ENCODE measurements at places on chromosomes 5 and 9.

GRCh38 chr5:34687269-34688011, 31.3 kb downstream of the RAI14 start:
- no peak for DNase-seq

- DNase-seq, result no peak
These were observed 52.6 kb upstream of the TNC start for GRCh38 chr9:115170358-115171073.

DNA sequence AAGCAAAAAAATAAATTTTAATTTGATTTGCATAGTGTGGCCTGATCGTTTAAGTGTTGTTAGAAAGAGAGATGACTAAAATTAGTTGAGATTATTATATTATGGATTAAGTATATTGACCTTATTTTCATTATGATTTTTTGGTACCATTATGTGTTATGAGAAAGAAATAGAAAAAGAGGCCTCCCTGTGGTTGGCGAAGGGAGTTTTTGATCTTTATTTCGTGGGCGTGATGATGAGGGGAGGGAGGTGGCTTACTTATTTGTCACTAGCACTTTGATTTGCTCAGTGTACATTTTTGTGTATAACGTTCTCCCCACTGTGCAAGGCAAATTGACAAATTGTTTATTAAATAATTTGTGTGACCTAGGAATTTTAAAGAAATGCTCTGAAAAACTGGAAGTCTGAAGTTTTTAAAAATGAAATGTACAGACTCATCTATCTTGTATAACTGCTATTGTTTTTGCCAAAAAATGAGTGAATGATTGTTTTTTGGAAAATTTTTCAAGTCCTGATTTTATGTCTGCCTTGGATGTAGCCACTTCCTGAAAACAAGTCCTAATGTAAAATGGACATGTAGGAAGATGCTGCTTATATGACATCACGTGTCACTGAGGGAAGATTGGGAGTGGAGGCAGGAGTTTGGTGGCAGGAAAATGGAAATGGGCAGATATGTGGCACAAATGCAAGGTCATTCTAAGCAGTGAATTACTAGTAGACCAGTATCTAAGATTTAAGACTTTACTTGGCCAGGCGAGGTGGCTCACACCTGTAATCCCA, 3.0 kb downstream of the DAPK1 start:
- no peak for DNase-seq

DNA sequence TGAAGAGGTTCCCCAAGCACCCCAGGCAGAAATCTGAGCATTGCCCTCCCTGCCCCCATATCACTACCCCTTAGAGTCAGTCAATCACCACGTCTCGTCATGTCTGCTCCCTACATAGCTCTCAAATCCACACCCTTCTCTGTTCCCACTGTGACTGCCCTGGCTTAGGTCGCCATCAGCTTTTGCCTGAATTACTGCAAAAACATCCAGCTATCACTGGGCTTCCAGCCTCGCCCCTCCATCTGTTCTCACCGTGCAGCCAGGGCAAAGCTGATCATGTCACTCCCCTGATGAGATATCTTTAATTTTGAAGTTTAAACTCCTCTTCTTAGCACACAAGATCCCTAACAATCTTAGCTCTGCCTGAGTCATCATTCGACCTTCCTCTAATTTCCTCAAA, 89.6 kb upstream of the TBC1D2 start:
- DNase-seq, result no peak

GRCh38 chr5:95216136-95216955, 68.5 kb downstream of the MCTP1 start:
- no peak for DNase-seq

DNA sequence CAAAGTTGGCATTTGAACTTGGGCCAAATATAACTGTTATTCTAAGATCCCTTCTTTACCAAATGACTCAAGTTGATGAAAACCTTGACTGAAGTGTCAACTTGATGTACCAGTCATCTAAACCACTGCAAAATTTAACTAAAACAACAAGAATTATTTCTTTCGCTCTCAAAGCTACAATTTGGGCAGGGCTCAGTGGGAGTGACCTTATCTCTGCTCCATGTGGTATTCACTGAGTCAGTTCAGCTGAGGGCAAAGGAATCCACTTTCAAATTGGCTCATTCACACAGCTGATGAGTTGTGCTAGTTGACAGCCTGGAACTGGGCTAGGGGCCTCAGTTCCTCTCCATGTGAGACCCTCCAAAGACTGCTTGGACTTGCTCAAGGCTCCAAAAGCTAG, 166.3 kb downstream of the RORB start:
- no peak for DNase-seq

DNA sequence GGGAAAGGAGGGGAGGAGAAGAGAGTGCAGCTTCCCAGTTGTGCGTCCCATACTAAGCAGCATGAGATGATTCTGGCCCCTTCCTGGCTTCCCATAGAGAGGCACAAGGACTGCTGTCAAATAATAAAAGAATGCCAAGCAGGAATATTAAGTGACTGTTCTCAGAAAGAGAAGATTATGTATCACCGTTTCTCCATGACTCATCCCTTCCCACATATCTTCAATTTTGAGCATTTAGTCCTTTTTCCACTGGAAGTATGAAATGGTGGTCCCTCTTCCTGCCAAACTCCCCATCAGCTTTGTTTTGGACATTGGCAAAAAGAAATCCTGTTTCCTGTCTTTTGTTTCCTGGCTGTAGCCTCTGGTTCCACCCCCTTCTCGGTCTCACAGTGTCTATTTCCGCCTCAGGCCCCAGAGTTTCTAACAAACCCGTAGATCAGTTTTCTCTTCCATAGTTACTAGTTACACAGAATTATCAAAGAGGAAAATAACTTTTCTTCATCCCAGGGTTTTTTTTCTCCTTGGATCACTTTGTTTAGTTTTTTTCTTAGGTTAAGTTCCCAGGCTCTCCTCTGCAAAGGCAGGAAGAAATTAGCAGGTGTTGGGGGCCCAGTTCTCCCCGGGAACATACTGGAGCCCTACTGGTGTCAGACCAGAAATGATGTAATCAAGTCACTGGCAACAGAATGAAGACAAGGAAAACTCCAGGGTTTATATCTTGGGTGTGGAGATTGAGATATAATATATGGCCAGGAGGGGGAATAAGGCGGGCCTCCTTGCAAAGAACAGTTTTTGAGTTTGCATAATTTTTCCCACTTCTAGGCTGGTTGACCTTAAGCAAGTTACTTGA, 26.4 kb upstream of the ARHGAP26 start:
- no peak for DNase-seq

GRCh38 chr5:140038373-140038957, 4.6 kb downstream of the NRG2 start:
- DNase-seq, result peak; percentile 73

DNA sequence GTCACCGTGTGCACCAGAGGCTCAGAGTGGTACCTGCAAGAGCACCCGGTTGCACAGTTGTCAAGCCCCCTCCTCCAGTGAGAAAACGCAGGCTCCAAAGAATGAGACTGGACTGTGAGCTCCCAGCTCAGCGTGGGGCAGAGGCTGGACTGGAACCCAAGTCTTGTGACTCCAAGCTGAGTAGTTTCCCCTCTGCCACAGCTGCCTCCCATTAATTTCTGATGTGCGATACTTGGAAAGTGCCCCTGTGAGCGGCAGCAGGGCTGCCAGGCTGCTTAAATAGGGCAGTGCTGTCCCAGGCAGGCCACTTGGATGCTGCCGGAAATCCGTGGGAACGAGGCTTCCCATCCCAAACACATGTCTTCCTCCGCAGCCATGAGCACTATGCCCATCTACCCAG, 62.2 kb upstream of the ANGPTL2 start:
- DNase-seq, result no peak

DNA sequence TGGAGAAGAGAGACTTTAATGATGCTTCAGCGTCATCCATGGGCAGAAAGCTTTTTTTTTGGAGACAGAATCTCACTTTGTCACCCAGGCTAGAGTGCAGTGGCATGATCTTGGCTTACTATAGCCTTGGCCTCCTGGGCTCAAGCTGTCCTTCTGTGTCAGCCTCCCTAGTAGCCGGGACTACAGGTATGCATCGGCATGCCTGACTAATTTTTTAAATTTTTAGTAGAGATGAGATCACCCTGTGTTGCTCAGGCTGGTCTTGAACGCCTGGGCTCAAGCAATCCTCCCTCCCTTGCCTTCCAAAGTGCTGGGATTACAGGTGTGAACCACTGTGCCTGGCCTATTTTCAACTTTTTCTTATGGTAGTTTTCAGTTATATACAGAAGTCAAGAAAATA, 23.2 kb downstream of the SPIN1 start:
- no peak for DNase-seq

DNA sequence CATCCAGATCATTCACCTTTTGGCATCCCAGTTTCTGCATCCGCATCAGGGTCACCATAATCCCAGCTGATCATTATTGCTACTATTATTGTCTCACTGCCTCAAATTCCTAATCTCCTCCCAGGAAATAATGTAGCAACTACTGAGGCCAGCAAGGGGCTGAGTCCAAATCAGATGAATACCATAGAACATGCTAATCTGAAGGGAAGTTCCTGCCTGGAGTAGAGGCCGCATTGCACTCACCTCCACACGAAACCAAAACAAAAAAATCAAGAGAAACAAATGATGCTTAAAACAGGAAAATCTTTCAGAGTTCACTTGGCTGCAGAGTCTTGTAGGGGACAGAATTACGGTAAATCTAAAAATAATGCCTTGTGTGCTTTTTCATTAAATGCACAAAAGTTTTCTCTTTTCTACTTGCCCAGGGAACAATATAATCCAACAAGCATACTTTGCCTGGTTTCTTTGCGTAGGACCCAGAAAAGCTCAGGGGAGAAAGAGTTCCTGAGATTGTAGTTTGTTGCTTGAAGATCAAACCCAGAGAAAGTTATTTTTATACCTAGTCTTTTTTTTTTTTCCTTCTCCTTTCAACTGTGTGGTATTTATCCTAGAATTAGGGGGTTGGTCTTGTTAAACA, 87.7 kb upstream of the KLF4 start:
- no peak for DNase-seq

- no peak for DNase-seq
These were observed 278.2 kb downstream of the CSNK1G3 start for GRCh38 chr5:123790226-123790625.

- no peak for DNase-seq
These were observed 1.0 kb downstream of the HDAC3 start for GRCh38 chr5:141635646-141636045.

- DNase-seq, result no peak
These were observed 630.5 kb downstream of the ACTL7B start for GRCh38 chr9:108225149-108225800.

- DNase-seq, result no peak
These were observed 30.0 kb downstream of the XPA start for GRCh38 chr9:97666907-97667686.

DNA sequence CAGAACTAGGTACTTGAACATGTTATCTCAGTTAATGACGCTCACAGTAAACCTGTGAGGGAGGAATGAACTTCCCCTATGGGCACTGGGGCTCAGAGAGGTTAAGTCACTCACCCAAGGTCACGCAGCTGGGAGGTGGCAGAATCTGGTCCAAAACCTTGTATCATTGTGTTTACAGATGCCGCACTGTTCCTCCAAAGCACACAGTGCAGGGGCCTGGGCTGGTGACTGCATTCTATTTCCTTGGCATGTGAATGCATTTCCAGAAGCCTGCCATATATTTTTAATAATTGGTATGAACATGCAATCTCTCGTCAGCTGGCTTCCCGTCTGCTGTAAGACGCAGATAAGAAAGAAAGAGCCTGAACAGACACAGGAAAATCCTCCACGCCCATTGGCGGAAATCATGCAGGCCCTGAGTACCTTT, 77.0 kb upstream of the TBC1D2 start:
- no peak for DNase-seq

- DNase-seq, result no peak
These were observed 171.0 kb upstream of the OTULINL start for GRCh38 chr5:14410394-14411201.

DNA sequence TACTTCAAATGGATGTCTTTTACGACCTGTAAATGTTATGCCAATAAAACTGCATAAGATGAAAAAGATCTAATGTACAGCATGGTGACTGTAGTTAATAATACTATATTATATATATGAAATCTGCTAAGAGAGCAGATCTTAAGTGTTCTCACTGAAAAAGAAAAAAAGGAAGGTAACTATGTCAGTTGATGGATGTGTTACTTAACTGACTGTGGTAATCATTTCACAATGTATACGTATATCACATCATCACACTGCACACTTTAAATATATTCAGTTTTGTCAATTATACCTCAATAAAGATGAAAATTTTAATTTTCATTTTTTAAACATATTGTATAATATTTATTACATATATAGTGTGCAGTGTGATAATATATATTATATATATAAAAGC, 31.9 kb downstream of the THBS4 start:
- DNase-seq, result no peak

- DNase-seq, result no peak
These were observed 5.5 kb upstream of the SURF6 start for GRCh38 chr9:133341369-133342068.

- DNase-seq, result no peak
These were observed 1.3 kb upstream of the PTPDC1 start for GRCh38 chr9:94082956-94083355.

DNA sequence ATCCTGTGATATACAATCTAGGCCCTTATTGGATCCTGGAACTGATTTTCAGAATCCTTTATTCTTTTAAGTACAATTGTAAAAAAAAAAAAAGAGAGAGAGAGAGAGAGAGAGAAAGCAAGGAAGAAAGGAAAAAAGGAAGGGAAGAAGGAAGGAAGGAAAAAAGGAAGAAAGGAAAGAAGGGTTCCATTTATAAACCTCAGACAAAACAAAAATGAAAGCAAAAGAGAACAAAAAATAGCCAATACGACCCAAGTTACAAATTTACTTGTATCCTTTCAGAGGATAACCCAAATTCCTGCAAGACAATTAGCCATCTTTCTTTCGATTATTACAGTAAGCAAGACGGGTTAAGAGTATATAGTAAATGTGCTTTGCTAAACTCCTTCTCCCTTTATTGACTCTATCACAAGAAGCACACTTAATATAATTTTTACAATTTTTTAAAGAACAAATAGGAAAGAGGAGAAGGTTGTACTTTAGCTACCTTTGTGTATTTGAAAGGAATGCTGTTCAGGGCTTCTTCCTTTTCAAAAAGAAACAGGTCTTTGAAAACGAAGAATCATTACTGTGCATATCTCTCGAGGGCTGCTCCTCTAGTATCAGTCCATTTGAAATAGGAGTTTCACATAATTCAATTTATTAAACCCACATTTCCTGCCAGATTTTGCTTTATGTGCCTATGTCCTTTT, 543.3 kb downstream of the RAB3C start:
- DNase-seq, result no peak

DNA sequence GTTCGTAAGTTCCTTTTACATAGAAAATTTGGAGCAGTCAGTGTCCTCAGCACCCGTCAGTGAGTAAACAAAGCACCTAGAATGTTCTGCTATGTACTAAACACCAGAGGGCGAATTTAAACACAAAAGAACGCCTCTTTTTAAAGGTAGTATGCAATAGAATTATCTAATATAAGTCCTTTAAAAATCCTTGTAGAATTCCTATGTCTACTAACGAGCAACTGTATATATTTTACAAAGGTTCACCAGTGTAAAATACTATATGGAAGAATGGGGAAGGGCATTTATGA, 499 bp upstream of the TMEM232 start:
- no peak for DNase-seq

DNA sequence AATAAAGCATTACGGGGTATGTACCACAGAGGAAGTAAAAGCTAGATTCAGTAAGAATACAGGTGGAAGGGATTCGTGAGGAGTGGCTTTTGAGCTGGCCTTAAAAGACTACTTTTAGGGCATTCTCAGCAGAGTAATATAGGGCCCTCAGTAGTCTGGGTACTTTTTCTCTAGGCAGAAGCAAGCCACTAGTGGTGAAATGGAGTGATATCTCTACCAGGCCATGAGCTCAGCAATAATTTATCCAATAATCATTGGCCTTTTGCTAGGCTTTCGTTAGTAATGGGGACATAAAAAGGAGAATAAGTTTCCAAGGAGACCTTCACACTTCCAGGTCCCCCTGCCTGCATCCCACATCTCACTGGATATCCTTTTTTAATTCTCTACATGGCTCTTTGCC, 1.7 kb downstream of the POLR3G start:
- DNase-seq, result no peak

Data from neuronal stem cell (in vitro differentiated cells).